ENCODE measurements at places on chromosomes 5 and 9. TPM values are rescaled to one million over a fixed set of nuclear protein-coding genes. Genes with fewer than 3 reads are reported as not detected.

FBXL17 gene
- total RNA-seq, result 9.4 TPM

NR6A1 gene
- 9.9 TPM for total RNA-seq

- H3K36me3 ChIP-seq, result no peaks in the 10 kb centered on the region
- no peaks in the 10 kb centered on the region for H3K27me3 ChIP-seq
- DNase-seq, result no peak
- H3K4me1 ChIP-seq, result peaks cover 6% of the 10 kb centered on the region
- H3K27ac ChIP-seq, result no peak overlapping the region
Measured at GRCh38 chr5:95861864-95862561, 39.5 kb upstream of the GLRX start.

GRCh38 chr5:177494346-177495195 is 2.8 kb downstream of the PDLIM7 start:
- no peaks in the 10 kb centered on the region for H3K27me3 ChIP-seq
- H3K36me3 ChIP-seq, result peaks cover 23% of the 10 kb centered on the region
- H3K27ac ChIP-seq, result peak overlapping the region; percentile 96
- DNase-seq, result peak; percentile 49
- H3K4me1 ChIP-seq, result peaks cover 69% of the 10 kb centered on the region
- H3K4me3 ChIP-seq, result peak overlapping the region; percentile 89

DNA sequence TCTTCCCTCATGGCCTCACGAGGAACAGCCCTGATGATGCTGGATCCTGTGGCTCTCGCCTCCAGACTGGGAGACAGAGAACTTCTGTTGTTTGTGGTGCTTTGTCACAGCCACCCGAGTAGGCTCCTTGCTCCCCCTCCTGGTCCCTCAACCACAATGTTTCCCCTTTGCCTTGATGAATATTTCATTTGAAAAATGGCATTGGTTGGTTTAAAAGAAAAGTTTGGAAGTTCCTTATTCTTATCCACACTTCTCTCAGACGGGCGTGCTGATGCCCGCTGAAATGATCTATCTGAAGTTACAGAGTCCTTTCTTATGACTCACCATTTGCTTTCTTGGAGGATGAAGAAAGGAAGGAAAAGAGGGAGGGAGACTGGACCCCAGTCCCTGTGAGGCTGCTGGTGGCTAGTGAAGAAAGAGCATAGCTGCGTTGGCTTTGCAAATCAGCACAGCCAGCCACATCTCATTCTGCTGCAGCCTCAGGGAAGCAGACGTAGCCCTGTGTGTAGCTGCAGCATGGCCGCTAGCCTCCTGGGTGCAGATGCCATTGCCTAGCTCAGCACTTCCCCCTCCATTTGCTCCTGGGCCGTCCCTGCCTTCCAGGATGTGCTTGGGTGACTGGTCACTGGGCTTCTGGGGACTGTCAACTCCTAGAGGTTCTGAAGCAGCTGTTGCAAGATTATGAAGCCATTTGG is 185.9 kb downstream of the ERCC6L2 start:
- peaks cover 10% of the 10 kb centered on the region for H3K4me1 ChIP-seq
- no peaks in the 10 kb centered on the region for H3K27me3 ChIP-seq
- no peaks in the 10 kb centered on the region for H3K36me3 ChIP-seq
- H3K27ac ChIP-seq, result no peak overlapping the region

DNA sequence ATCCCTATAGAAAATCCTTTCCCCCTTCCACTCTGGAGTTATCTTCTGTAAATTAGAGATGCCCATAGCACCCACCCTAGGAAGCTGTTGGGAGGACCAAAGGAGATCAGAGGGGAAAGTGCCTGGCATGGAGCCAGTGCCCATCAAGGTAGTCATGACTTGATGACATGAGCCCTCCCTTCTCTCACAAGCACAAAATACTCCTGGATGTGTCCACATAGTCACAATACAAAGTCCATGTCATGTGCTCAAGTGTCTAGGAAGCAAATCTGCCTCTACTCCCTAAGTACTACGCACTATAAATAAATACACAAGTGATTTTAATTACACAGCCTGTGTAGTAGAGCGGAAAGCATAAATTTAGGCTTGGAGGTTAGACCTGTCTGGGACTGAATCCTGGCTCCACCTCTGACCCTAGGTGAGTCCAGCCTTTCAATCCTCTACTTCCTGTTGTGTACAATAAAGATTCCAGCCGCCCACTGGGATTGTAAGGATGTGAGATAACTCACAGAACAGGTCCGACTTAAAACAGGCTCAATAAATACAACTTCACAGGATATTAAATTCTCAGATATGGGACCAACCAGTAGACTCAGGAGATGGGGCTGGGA is 30.6 kb downstream of the TTC39B start:
- H3K4me3 ChIP-seq, result no peak overlapping the region
- H3K27me3 ChIP-seq, result no peaks in the 10 kb centered on the region
- DNase-seq, result no peak
- H3K36me3 ChIP-seq, result no peaks in the 10 kb centered on the region
- no peak overlapping the region for H3K27ac ChIP-seq

Measured in HCT116 (cell line).